ENCODE measurements at places on chromosomes 7 and 10. TPM values are rescaled to one million over a fixed set of nuclear protein-coding genes. Genes with fewer than 3 reads are reported as not detected.

DNA sequence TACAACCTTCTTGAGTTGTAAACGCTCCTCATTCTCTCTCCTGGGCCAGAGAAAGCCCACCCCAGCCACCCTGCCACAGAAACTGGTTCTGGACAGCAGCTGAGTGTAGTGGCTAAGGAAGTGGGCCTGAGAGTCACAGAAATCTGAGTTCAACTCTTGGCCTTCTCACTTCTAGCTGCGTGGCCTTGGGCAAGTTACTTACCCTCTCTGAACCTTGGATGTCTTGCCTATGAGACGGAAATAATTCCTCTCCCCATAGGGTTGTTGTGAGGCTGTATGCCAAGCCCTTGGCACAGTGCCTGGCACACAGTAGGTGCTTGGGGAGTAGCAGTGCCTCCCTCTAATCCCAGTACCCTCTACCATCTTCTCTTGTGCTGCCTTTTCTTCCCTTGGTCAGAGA, 51.5 kb downstream of the ADAMTS14 start:
- H3K4me1 ChIP-seq = no peaks in the 10 kb centered on the region
- H3K27ac ChIP-seq = no peak overlapping the region
- no peaks in the 10 kb centered on the region for H3K36me3 ChIP-seq
- DNase-seq = no peak
- H3K27me3 ChIP-seq = peaks cover 3% of the 10 kb centered on the region

GRCh38 chr10:93030409-93030808, 30.2 kb upstream of the CYP26C1 start:
- H3K36me3 ChIP-seq = peaks cover 18% of the 10 kb centered on the region
- DNase-seq = no peak
- no peak overlapping the region for H3K4me3 ChIP-seq
- H3K27me3 ChIP-seq = no peaks in the 10 kb centered on the region

DNA sequence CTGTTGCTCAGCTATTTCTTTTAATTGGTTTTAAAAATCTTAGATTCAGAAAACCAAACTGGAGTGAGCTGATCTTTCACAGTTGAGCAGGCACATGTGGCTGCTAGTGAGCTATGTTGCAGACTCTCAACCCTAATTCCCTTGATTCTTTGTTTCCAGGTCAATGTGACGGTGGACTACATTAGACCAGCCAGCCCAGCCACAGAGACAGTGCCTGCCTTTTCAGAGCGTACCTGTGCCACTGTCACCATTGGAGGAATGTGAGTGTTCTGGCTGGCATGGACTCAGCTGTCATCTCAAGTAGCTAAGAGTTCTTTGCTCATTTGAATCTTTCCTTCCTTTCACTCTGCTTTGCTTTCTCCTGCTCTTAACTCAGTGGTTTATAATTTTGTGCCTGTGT, 187.1 kb downstream of the LRRC4 start:
- no peak for DNase-seq
- H3K4me1 ChIP-seq = peaks cover 56% of the 10 kb centered on the region
- no peak overlapping the region for H3K4me3 ChIP-seq
- H3K27me3 ChIP-seq = peaks cover 1% of the 10 kb centered on the region
- H3K27ac ChIP-seq = peak overlapping the region; percentile 58

DNA sequence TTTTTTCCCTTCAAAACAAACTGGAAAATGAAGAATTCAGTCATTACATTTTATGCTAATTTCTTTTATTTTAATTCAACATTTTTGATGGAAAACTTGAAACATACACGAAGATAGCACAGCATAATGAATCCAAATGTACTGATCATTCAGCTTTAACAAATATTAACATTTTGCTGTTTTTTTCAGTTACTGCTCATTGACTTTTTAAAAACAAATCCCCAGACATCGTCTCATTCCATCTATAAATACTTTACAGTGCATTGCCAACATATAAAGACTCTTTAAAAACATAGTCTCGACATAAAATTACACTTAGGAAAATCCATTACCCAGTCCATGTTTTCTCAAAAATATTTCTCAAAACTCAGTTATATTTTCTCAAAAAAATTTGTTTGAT, 452.3 kb downstream of the GALNT17 start:
- H3K27me3 ChIP-seq = no peaks in the 10 kb centered on the region
- H3K4me3 ChIP-seq = no peak overlapping the region
- no peaks in the 10 kb centered on the region for H3K4me1 ChIP-seq
- H3K36me3 ChIP-seq = peaks cover 4% of the 10 kb centered on the region

DNA sequence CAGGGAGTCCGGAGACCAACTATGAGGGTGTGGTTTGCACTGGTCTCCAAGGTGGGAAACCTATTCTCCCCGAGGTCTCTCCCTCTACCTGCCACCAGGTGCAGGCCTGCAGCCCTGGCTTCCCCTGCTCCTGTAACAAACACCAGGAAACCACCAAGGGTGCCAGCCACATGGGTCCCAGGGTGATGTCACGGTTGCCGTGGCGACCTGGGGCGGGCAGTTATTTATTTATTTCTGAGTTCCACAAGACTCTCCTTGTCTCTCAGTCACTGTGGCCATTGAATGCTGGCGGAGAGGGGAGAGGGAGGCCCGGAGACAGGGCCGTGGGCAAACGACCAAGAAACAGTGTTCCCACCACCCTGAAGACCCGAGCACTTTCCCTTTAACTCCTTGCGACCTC, 27.0 kb downstream of the MMD2 start:
- DNase-seq = peak; percentile 21
- H3K36me3 ChIP-seq = no peaks in the 10 kb centered on the region
- H3K27me3 ChIP-seq = no peaks in the 10 kb centered on the region
- H3K4me1 ChIP-seq = no peaks in the 10 kb centered on the region

GRCh38 chr7:123237-123636, 69.1 kb upstream of the FAM20C start:
- H3K4me3 ChIP-seq = no peak overlapping the region
- DNase-seq = no peak
- peaks cover 18% of the 10 kb centered on the region for H3K4me1 ChIP-seq
- H3K27me3 ChIP-seq = peaks cover 6% of the 10 kb centered on the region
- no peaks in the 10 kb centered on the region for H3K36me3 ChIP-seq

GRCh38 chr7:135706858-135707569, 21.0 kb downstream of the SLC13A4 start:
- H3K4me3 ChIP-seq = no peak overlapping the region
- H3K4me1 ChIP-seq = peaks cover 37% of the 10 kb centered on the region
- no peak for DNase-seq

IMPDH1 gene
- 7.5 TPM for total RNA-seq

HPSE2 gene
- total RNA-seq = not detected

Measured in endothelial cell (in vitro differentiated cells).